ENCODE measurements at places on chromosomes 11 and 22. TPM values are rescaled to one million over a fixed set of nuclear protein-coding genes. Genes with fewer than 3 reads are reported as not detected.

DNA sequence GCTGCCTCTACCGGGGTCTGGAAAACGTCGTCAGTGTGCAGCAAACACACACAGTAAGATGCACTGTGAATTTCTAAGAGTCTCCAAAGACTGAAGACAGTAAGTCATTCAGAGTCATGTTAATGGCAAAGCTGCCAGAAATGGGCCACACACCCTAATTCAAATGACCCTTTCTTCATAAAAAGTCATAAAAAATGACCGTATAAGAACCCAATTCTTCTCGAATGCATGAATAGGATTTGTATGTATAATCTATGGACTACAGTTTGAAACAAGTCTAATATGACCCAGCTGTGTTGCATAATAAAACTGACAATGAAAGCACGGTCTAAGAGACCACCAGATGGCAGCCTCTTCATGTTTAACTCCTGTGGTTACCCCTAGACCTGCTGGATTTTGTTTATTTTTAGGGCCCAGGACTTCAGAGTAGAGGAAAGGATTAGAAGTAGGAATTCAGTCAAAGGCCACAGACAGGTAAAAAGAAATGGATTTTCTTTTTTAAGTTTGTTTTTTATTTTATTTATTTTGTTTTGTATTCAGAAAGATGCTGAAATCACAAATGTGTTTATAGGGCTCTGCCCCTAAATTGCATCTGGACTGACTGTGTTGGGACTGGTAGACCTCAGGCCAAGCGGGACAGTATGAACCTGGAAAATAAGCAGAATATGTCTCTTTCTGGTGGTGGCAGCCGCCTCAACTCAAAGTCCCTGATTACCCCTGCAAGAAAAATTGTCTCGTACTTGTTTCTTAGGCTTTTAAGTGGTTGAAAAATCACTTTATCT, 32.1 kb upstream of the SLC5A12 start:
- DNase-seq: peak; percentile 65

- DNase-seq: peak; percentile 42
Observed at GRCh38 chr22:48250286-48250895, 1487.9 kb downstream of the TBC1D22A start.

GRCh38 chr11:40285558-40285957, 1173.9 kb downstream of the LRRC4C start:
- DNase-seq: no peak

APOA1 gene
- 61.9 TPM for total RNA-seq

GRCh38 chr22:40215266-40215665, 37.5 kb downstream of the TNRC6B start:
- DNase-seq: no peak

GRCh38 chr22:45497351-45498145, 5.1 kb upstream of the FBLN1 start:
- no peak for DNase-seq

- no peak for DNase-seq
Observed at GRCh38 chr11:58222721-58223120, 6.0 kb downstream of the OR10Q1 start.

GRCh38 chr22:23013612-23014011, 56.7 kb upstream of the GNAZ start:
- DNase-seq: no peak

DNA sequence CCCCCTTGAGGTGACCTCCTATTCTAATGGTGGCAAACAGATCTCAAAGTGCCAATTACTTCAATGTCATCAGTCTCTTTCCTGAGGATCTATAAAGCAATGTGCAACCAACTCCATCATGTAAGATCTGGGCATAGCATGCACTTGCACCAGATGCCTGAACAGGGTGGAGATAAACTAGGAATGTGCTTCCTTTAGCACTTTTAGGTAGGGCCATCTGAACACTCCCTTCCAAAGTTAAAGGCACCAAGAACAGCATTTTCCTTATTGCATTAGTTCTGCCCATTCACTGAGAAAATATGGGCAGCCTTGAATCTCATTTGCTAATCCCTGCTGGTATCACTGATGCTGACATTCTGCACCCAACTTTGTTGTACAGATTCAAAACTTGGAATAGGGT, 112.0 kb downstream of the SGSM3 start:
- no peak for DNase-seq

DNA sequence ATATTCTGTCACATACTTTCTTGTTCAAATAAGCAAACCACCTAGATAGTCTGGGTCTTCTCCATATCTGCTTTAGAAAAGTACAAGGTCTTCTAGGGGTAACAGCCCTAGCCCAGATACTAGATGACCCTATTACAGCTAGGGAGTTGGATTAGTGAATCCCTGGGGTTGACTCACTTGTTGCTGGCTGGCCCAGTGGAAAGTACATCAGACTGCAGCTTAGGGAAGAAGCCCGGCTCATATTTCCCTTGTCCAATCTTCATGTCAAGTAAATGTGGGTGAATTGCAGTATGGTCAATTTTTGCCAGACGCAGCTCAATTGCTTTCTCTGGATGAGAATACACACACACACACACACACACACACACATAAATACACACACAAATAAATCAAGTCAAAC, 79.1 kb upstream of the SCUBE2 start:
- no peak for DNase-seq

DNA sequence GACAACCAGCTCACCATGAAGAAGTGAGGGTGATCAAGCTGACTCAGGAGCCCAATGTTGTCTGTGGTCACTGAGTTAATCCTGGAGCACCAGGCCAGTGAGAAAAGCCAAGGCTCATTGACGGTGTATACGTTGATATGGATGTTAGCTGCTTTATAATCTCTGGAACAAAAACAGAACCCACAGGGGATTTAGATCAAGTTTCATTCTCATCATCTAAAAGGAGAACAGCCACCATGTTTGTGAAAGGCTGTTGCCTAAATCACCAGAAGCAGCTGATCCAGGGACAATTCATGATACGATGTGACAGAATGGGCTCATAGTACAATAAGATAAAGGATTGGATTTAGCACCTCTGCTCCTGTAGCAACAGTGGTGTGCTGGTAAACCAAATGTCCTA, 68.5 kb downstream of the GDPD4 start:
- no peak for DNase-seq

DNA sequence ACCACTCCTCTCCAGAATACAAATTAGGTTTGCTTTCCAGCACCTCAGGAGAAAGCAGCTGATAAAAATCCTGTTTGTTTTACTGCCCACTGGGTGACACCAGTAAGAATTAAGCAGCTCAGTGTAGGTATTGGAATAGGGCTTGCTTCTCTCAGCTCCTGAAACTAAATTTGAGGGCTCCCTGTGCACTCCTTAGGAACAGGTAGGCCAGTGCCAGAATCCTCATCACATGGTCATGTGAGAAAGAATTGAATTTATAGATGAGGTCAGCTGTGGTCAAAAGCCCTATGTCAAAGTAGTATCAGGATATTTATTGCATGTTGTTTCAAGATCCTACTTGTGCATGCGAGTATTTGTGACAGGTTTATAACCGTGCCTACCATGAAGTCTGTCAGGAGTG, 1.0 kb downstream of the PRSS23 start:
- no peak for DNase-seq

DNA sequence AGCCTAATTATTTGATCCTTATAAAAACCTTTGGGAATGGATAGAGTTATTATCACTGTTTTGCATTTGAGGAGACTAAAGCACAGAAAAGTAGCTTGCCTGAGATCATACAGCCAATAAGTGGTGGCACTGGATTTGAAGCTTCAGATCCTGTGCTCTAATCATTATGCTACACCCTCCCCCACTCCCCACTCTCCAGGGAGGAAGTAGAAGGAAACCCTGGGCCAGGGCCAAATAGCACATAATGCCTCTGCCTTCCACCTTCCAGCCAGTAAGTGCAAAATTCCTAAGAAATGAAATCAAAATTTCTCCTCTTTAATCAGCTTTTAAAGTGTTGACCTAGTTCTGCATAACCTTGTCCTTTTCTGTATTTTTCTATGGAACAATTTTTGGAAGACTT, 61.6 kb downstream of the SIK2 start:
- no peak for DNase-seq

DNA sequence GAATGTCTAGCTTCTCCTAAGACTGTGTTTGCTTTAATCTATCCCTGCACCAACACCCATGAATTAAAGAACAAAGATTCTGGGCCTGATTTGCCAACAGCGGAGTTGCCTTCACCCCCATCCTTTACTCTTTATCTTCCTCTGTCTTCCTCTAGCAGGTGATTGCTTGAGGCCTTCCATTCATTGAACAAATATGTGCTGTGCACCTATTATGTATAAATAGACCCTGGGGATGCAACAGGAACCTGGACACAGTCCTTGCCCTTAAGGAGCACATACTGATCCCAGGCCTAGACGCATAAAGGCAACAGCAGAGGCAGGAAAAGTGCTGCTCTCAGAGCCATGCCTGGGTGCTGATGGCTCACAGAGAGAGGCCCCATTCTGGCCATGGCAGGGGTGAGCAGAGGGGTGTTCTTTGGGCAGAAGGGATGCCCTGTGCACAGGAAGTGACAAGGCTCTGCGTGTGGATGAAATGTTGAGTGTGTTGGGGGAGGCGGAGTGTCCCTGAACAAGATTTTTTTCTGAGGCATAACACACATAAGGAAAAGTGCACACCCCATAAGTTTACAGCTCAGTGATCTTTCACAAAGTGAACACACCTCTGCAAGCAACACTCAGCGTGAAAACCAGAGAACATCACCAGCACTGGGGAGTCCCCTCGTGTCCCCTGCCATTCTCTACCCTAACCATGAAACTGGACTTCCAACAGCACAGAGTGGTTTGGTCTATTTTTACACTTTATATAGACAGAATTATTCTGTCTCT, 145.9 kb downstream of the GRIK4 start:
- no peak for DNase-seq

DNA sequence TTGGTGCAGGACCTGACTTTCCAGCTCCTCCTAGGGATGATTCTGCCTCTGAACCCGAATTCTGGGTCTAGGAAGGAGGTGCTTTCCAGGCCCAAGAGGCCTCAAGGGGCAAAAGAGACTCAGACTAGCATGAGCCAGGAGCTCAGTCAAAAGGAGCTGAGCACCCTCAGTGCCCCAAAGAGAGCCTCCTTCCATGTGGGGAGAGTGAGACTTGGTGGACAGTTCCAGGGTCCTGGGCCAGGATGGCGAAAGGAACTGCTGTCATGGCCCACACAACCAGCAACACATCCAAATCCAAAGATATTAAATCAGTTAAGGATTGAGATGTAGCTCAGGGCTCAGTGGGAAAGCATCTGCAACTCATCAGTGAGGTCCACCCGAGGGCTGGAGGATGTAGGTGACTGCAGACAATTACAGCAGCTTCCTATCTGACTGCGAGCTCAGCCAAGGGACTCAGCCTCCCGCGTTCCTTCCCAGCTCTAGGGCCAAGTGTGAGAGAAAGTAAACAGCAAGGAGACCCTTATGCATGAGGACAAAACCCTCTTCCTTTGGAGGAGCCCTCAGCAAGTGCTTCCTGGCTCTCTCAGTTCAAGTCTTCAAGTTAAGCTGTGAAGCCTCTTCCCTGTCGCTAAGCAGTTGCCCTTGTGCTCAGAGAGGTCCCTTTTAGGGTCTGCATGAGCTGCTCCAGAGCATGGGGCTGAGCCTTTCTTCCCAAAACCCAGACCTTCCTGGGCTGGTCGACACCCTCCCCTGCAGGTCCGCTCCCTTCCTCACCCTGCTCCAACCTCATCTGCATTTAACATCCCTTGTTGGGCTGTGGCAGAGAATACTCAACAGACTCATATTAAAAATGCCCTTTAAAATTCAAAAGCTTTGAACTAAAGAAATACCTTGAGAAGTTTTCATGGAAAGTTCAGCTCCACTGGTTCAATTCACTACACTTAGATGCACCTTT, 35.8 kb downstream of the C11orf58 start:
- peak; percentile 51 for DNase-seq

MYO7A gene
- 3.6 TPM for total RNA-seq

OR8G5 gene
- total RNA-seq: not detected

GRCh38 chr22:49534386-49534785, 293.3 kb downstream of the BRD1 start:
- peak; percentile 47 for DNase-seq

- DNase-seq: no peak
Observed at GRCh38 chr11:35682230-35683173, 19.9 kb downstream of the TRIM44 start.

PRR33 gene
- not detected for total RNA-seq

DNA sequence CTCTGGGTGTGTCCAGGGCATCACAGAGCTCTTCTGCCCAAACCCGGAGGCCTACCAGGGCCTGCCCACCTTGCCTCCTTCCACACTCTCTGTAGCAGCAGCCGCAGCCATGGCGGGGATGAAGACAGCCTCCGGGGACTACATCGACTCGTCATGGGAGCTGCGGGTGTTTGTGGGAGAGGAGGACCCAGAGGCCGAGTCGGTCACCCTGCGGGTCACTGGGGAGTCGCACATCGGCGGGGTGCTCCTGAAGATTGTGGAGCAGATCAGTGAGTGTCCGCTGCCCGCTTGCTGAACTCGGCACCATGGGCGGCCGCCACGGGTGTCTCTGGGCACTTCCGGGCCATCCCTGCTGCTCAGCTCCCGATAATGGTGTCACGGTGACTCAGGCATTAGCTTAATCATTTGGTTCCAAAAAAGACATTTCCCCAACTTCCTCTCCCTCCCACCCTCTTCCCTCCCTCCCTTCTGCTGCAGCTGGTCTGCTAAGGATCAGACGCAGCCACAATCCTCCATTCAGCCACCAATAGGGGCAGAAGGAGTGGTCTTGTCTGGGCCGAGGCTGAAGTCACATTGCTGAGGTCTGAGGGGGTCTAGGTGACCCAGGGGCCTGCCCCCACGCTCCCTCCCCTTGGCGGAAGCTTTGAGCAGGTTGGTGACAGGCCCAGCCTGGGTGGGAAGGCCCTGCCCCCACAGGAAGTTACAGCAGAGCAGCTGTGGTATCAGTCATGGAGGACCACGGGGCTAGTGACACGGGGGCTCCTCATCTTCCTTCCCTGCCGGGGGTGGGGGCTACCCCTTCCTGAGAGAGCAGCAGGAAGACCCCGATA, 950 bp downstream of the FERMT3 start:
- DNase-seq: no peak

TMEM191C gene
- 4.4 TPM for total RNA-seq

DNA sequence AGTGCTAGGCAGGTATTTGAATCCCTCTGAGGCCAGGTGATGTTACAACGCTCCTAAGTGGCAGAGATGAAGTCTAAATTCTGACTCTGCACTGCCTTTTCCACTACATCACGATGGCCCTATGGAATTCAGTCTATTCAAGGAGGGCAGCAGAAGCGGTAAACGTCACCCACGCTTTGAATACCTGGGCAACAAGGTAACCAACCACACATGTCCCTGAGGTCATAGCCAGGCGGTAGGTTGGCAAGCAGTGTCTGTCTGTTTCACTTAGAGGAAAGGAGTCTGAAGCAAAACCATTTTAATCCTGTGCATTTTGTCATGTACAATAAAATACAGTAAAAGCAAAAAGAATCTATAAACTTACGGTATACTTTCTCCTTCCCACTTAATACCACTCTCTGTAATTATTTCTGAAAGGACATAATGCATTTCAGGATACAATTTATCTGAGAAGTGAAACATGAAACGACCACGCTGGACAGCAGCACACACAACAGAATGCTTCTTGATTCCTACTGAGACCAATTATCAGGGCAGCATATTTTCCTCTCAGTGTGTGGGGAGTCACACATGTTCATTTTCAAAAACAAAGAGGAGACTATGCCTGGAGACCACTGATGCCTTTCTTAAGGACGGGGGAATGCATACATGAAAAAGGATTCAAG, 51.3 kb downstream of the PRDM10 start:
- no peak for DNase-seq
